ENCODE measurements at places on chromosomes 16 and 17.

DNA sequence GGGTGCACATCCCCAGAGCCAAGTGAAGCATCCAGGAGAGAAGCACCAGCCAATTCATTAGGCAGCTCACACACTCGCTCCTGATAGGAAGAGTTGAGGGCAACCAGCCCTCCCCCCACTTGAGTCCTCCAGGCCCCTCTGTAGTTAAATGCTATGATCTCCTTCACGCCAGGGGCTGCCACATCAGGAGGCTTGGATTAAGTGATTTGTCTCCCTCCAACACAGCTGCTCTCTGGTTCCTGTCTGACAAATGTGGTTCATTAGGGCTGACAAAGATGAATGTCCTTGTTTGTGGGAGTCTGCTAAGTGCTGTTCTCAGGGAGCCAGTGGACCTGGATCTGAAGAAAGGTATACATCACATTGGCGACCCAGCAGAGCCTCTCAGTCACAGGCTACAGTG, 94.5 kb upstream of the WSCD1 start:
- DNase-seq = no peak

GRCh38 chr17:3647769-3648555, 11.4 kb downstream of the CTNS start:
- DNase-seq = no peak

- DNase-seq = no peak
Observed at GRCh38 chr17:62605588-62605987, 21.9 kb upstream of the MRC2 start.

GRCh38 chr16:54063279-54063773, 223.3 kb downstream of the IRX3 start:
- no peak for DNase-seq

GRCh38 chr17:30832438-30833124, 815 bp downstream of the ATAD5 start:
- no peak for DNase-seq

DNA sequence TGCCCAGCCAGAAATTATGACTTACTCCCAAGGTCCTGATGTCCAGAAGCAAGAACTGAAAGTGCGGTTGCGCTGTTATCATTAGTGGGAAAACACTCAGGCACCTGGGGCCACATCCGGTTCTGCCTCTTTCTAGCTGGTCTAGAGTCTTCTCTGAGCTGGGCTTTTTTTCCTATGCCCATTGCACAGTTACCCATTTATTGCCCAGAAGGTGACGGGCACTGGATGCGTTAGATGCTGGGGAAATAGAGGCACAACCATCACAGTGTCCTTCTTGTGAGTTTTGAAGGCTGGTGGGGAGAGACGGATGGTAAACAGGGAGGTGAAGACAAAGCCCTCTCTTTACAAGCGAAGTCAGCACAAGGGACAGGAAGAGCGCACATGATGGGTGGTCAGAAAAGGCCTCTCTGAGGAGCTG, 37.7 kb downstream of the PLCG2 start:
- no peak for DNase-seq

DNA sequence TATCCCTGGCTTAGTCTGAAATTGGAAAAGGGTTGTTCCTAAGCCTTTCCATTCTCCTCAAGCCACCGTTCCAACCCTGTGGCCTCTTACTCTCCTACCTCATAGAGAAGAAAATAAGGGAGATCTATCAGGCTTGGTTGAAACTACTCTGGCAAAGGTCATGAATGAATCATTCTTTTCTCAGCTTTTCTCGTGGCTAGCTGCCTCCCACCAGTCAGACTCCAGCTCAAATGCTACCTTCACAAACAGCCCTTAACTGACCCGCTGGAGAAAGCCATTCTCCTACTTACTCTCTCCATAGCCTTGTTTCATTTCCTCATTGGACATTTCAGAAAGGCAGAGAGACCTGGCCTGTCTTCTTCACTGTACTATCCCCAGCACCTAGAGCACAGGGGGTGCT, 8.9 kb downstream of the MYH10 start:
- DNase-seq = no peak

DNA sequence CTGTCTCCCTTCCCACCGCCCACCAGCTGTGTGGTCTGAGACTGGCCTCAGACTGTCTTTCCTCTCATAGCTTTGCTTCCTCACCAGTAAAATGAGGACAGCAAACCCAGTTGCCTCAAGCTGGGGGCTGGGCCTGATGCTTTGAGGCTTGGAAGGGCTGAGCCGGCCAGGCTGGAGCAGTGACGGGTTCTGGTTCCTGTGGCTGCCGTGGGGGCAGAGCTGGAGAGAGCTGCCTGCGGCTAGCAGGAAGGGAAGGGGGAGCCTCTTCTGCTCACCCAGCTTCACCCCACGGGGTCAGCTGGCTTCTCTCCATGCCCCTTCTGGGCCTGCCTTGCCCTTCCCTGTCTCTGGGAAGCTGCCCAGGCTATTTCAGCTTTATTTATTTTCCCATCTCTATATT, 23.7 kb downstream of the LASP1 start:
- DNase-seq = no peak

DNA sequence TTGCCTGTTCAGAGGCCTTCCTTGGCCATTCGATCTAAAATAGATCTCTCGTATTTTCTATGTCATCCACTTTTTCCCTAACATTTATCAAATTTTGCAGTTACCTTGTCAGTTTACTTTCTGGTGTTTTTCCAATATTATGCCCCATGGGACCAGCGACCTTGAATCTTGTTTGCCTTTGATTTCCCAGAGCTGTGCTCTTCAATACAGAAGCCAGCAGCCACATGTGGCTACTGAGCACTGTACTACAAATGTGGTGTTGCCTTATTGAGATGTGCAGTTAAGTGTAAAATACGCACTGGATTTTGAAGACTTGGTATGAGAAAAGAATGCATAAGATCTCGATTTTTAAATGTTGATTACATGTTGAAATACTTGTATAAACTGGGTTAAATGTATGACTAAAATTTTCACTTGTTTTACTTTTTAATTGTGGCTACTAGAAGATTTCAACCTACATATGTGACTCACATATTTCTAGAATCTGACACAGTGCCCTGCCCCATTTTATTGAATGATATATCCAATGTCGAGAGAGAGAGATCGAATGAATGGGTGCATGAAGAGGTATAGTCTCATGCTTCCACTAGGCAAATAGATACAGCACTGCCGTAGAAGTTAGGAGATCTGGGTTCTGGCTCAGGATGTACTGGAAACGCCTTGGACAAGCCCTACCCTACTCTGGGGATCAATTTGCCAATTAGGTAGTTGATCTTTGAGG, 824 bp upstream of the PSME3 start:
- DNase-seq = no peak

- no peak for DNase-seq
Observed at GRCh38 chr17:16419074-16419928, 3.9 kb downstream of the TRPV2 start.

- no peak for DNase-seq
Observed at GRCh38 chr17:7340179-7340578, 3.9 kb downstream of the ACAP1 start.

- DNase-seq = no peak
Observed at GRCh38 chr17:75773121-75773807, 8.3 kb upstream of the GALK1 start.

GRCh38 chr16:17578981-17579874, 108.5 kb upstream of the XYLT1 start:
- peak; percentile 38 for DNase-seq

DNA sequence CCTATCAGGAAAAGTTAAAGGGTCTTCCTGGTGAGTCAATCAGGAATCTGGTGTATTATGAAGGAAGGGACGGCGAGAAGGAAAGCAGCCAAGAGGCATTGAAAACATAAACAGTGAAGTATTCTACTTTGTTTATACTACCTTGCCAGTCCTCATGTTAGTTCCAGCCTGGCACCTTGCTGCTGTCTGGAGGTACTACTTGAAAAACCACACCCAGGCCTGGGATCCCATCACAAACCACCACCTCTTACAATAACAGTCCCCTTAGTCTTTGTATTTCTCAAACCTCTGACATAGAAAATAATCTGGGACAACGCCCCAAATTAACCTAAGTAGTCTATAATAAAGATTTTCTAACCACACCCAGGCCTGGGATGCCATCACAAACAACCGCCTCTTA, 676.7 kb upstream of the SOX9 start:
- DNase-seq = no peak

DNA sequence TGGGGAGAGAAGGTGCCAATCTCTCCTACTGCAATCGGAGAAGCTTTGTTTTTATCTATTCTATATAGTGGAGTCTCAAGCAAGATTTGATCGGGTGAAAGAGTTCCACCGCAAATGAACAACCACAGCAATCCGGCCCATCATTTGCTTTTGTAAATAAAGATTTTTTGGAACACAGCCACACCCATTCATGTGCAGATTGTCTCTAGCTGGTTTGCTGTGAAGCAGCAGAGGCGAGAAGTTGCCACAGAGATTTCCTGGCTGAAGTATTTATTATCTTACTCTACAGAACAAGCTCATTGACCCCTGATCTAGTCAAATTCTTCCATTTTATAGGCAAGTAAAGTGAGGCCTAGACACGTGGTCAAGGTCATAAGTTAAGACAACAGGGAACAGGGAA, 195.5 kb upstream of the TNRC6C start:
- DNase-seq = no peak

DNA sequence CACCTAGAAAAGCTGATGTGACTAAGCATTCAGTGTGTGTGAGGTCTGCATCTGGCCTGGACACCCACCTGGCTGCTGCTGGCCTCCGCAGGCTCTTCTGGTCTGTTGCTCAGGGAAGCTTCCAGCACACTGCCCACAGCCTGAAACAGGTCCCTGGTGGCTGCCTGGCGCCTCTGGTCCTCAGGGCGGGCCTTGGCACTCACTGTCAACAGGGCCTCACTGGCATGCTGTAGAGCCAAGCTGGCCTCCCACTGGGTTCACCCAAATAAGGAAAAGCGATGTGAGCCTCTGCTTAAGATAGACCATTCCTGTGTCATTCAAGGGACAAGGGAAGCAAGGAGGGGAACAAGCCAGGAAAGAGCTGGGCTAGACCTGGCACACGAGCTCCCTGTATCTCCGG, 70.6 kb upstream of the BCO1 start:
- DNase-seq = no peak
